Lung microvascular endothelial cell (primary cell): ENCODE measurements at places on chromosomes 1 and 21. TPM values are rescaled to one million over a fixed set of nuclear protein-coding genes. Genes with fewer than 3 reads are reported as not detected.

CAMK2N1 gene
- 0.40 and 0.87 TPM in 2 replicates for total RNA-seq

RAD54L gene
- total RNA-seq = 0.79 and 2.2 TPM in 2 replicates

OR2AJ1 gene
- not detected in 2 replicates for total RNA-seq

CD244 gene
- total RNA-seq = not detected in 2 replicates

ECE1 gene
- total RNA-seq = 93.1 and 121 TPM in 2 replicates

HOOK1 gene
- not detected in 2 replicates for total RNA-seq

MYBPH gene
- total RNA-seq = not detected in 2 replicates

OR2L8 gene
- total RNA-seq = not detected in 2 replicates

FYB2 gene
- not detected in 2 replicates for total RNA-seq

APCS gene
- total RNA-seq = not detected in 2 replicates

RYR2 gene
- total RNA-seq = under 0.01 and 0.22 TPM in 2 replicates

HCRTR1 gene
- total RNA-seq = 1.5 and 5.4 TPM in 2 replicates

KLF17 gene
- not detected in 2 replicates for total RNA-seq

SHISAL2A gene
- total RNA-seq = not detected in 2 replicates

HPDL gene
- 0.60 and 1.3 TPM in 2 replicates for total RNA-seq

PROK1 gene
- total RNA-seq = not detected in 2 replicates

SGIP1 gene
- total RNA-seq = 22.9 and 34.1 TPM in 2 replicates

TMEM51 gene
- 5.9 and 9.3 TPM in 2 replicates for total RNA-seq

PRAMEF18 gene
- total RNA-seq = not detected in 2 replicates

SLC2A5 gene
- under 0.01 and 0.20 TPM in 2 replicates for total RNA-seq

MROH7 gene
- under 0.01 TPM in 1 of 2 replicates, not detected in the other for total RNA-seq

LBR gene
- 96.5 and 119 TPM in 2 replicates for total RNA-seq

AGT gene
- not detected in 2 replicates for total RNA-seq

LCE1C gene
- total RNA-seq = not detected in 2 replicates

TENT5C gene
- 0.65 and 0.79 TPM in 2 replicates for total RNA-seq

CRABP2 gene
- not detected in 2 replicates for total RNA-seq
